ENCODE measurements at places on chromosomes 5 and 9. TPM values are rescaled to one million over a fixed set of nuclear protein-coding genes. Genes with fewer than 3 reads are reported as not detected.

The GABBR2 gene
- total RNA-seq, result not detected

The PRRX2 gene
- total RNA-seq, result not detected

The SLC36A2 gene
- not detected for total RNA-seq

The ARHGEF28 gene
- not detected for total RNA-seq

The NOXA1 gene
- 2.7 TPM for total RNA-seq

Data from CD8-positive, alpha-beta T cell (primary cell).